ENCODE measurements at places on chromosomes 2 and 18. TPM values are rescaled to one million over a fixed set of nuclear protein-coding genes. Genes with fewer than 3 reads are reported as not detected.

- no peak for ATAC-seq
These were observed 28.9 kb upstream of the MRPL33 start for GRCh38 chr2:27742571-27742970.

GRCh38 chr2:239245872-239246721 lies 154.7 kb downstream of the HDAC4 start:
- peak; percentile 87 for ATAC-seq

DNA sequence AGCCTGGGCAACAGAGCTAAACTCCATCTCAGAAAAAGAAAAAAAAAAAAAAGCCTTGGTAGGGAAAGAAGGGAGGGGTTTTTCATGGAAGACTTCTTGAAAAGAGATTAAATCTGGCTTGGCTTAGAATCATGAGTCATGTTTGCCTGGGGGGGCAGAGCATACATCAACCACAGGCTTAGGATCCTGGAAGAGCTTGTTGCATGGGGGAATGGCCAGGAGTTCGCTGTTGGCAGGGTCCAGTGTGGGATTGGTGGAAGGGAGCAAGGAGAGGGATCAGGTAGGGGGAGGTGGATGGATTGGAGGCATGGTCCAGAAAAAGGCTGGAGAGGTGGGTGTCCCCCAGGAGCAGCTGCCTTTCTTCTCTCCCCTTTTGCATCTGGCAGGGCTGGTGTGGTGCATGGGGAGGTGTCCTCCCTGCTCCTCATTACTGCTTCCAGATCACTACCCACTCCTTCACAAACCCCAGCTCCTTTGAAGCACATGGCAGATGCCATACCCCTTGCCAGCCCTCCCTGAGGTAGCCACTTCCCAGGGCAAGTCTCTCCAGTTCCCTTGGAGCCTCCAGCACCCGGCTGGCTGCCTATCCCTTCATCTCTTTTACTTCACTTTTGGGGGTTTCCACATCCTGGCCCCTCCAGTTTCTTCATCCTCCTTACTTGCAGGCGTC lies 2.5 kb downstream of the ARMC9 start:
- ATAC-seq: peak; percentile 55

DNA sequence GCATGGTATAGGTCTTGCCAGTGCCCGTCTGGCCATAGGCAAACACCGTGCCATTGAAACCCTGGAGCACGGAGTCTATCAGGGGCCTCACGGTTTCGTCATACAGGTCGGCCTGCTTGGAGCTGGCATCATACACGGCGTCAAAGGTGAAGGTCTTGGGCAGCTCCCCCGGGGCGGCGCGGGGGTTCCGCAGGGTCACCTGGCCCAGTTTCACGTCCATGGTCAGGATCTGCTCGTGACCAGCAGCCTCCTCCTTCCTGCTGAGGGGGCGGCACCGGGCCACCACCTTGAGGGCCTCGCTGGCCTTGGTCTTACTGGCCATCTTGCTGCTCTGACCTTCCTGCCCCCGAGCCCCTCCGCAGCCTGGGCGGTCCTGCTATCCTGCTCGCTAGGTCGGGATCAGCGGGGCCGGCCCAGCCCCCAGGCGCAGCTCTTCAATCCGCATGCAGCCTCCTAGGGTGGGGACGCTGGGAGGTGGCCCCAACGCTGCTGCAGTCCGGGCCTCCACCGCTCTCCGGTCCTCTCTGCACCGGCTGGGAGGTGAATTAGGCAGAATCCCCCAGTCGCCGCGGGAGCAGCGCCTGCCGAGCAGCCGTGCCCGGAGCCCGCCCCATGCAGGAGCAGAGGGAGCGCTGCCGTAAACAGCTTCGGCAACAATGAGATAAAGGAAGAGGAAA lies 563 bp downstream of the KIF3C start:
- peak; percentile 39 for ATAC-seq

- ATAC-seq: no peak
These were observed 48.5 kb upstream of the GLI2 start for GRCh38 chr2:120687210-120687609.

DNA sequence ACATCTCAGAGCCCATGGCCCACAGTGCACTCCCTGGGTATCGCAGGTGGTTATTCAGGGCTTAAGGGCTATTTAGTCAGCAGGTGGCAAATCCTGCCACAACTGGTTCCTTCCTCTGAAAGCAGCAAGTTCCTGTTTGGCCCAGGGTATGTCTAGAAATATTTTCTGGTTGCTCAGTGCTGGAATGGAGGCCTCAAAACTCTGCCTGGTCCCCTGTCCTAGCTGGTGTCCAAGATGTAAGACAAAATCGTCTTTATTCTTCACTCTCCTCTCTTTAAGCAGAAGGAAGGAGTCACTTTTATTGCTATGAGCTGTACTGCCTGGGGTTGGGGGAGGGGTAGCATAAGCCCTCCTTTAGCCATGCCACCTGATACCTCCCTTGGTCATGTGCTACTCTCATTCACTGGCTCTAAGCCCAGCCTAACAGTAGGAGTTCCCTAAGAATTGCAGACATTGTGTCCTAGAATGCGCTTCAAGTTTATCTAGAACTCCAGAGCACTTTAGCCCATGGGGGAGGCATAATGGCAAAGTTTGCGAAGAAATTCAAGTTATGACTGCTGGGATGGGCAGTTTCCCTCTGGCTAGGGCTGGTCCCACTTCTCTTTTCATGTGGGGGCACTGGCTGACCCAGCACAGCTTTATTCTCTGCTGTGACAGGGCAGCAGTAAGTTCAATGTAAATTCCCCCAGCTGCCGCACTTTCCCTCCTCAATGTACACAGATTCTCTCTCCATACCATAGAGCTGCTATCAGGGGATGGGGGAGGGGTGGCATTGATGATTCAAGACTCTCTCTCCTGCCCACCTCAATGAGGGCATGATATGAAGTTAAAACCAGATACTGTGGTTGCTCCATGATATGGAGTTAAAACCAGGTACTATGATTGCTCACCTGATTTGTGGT lies 27.1 kb upstream of the CWC22 start:
- ATAC-seq: peak; percentile 66

GRCh38 chr2:171459498-171459897 lies 25.5 kb downstream of the DCAF17 start:
- ATAC-seq: no peak

DNA sequence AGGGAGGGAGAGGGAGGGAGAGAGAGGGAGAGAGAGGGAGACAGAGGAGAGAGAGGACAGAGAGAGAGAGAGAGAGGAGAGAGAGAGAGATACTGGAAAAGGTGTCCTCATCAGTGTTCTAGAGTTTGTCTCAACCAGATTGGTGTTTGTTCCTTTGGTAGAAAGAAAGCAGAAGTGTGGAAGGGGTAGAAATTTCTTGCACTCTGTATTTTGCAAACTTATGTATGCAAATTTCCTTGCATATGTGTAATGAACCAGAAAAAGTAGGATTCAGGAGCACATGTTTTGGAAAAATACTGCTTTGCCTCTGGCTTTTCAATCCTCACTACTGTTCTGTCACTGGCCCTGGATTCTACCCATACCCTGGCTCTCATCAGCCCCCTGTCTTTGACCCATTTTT lies 1.1 kb upstream of the SP140 start:
- no peak for ATAC-seq

DNA sequence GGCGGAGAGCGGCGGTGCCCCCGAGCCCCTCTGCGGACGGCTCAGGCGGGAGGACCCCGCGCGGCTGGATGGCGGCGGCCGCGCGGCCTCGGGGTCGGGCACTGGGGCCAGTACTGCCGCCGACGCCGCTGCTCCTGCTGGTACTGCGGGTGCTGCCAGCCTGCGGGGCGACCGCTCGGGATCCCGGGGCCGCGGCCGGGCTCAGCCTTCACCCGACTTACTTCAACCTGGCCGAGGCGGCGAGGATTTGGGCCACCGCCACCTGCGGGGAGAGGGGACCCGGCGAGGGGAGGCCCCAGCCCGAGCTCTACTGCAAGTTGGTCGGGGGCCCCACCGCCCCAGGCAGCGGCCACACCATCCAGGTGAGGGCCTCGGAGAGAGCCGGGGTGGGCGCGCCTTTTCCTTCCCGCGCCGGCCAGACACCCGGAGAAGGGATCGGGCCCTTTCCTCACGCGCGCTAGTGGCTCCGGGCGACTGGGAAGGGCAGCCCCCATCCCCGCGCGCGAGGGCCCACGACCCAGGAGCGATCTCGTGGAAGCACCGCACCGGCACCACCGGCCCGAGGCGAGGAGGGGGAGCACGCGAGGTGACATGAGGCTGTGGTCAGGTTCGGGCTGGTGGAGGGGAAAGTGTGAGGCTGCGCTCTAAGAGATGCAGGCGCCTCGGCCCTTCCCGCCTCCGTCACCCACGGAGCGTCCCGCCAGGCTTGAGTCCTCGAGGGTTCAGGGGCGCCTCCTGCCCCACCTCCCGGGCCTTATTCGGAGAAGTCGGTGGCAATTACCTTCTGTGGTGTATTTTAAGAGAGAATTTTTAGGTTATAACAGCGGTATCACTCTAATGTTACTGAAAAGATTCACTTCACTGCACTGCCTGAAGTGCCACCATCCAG lies 607 bp downstream of the LAMA3 start:
- ATAC-seq: peak; percentile 32

GRCh38 chr2:136242100-136242499 lies 124.2 kb upstream of the CXCR4 start:
- no peak for ATAC-seq

DNA sequence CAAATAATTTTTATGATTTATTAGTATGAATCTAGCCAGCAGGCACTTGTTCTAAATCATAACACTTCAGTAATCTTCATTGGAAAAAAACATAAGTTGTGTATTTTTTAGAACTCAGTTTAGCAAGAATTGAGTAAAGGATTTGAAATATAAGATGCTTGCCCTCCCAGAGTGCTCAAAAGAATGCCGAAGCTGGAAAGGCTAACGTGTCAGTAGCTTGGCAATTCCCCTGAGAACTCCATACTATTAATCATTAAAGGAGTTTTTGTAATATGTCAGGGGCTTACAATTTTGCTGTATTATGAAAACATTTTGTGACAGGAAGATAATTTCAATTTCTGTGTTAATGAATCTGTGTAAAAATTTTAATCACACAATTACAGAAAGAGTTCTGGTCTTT lies 122.7 kb downstream of the GULP1 start:
- ATAC-seq: no peak

DNA sequence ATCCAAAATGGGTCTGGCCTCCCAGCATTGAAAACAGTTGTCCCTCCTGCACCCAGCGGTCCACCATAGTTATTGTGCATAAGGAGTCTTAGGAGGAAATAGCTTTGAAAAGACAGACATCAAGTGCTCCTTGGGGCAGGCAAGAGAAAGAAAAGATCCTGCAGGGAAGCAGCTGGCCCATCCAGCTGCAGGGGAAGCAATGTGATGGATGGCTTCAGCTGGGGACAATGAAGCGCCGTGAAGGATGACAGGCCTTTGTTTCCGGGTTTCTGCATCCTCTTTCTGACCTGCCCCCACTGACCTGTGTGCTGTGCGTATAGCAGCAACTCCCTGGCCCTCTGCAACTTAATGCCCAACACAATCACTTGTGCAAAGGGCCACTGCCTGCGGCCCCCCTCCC lies 142.9 kb upstream of the NCKAP5 start:
- no peak for ATAC-seq

DNA sequence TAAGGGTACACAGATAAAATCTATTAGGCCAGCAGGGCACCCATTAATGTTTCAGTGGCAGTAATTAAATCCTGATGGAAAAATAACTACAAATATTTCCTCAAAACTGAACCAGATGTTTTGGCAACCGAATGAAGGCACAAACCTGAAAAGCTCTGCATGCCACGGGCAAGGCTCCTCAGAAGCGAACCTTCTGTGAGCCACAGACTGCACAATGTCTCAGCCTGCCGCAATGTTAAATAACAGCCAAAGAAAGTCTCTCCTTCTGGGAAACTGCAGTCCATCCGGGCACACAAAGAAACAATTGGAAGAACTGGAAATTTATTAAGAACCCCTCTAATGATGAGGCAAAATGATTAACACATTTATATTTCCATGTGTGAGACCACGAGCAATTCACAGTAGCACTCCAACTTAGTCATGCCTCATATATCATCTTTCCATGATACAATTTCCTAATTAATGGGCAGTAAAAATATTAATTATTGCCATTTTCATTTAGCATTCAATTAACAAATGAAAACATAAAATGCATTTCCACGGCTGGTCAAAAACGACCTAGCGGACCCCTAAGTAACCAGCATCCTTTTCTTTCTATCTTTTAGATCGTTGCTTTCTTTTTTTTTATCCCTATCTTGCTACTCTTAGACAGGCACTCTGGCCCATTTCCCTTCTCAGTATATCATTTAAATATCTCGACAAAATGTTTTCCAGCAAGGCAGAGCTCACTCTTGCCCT lies 237.5 kb downstream of the EPHA4 start:
- ATAC-seq: no peak

DNA sequence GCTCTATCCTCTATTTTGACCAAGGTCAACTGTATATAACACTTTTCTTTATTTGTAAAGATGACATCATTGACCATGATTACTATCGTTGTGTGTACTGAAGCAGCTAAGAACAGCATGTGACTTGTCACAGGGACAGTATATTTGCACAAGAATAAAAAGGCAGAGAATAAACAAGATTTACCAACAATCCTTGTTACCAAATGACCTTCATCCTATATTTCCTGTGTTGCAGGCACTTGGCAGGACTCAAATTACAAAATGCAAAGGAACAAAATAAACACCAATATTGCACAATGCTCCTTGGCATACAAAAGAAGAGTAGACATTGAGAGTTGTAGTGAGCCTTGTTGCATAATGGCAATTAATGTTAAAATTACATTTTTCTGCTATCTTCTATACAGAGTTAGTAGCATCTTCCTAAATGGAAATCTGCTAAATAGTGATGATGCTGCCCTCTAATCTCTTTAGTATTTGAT lies 61.8 kb downstream of the RFTN2 start:
- peak; percentile 68 for ATAC-seq

DNA sequence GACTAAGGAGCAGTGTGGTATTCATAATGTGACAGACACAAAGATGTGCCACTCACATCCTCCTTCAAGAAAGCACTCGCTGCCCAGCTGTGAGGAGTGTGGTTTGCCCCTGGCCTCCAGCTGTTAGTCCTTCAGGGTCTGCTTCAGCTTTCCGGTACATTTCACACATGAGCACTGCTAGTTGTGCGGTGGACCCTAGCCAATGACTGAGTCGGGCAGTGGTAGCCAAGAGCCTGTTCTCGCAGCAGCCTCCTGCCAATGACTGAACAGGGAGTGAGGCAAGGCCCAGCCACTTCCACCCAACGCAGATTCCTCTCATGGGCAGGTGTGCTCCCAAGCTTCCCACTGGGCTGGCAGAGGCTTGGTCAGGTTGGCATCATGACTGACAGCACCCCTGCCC lies 254.3 kb downstream of the RBM43 start:
- no peak for ATAC-seq

DNA sequence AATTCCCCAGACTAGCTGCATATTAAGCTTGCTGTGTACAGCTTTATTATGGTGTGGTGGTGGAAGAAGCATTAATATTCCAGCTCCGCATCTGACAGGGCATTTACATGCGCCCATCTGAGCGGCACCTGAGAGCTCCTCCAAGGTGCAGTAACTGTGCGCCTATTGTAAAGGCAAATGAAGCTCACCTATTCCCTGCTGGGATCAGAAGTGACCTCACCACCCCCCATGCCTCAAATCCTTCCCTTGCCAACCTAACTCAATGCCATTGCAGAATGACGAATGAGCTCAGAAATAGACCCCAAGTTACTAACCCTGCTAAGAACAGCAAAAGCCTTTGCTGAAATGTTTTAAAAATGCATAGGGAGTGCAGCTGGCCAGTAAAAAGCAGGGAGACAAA lies 14.3 kb downstream of the BCL11A start:
- no peak for ATAC-seq

Gene RTP5
- not detected for total RNA-seq

Gene C2orf78
- total RNA-seq: not detected
